ENCODE measurements at places on chromosomes 2 and 18.

DNA sequence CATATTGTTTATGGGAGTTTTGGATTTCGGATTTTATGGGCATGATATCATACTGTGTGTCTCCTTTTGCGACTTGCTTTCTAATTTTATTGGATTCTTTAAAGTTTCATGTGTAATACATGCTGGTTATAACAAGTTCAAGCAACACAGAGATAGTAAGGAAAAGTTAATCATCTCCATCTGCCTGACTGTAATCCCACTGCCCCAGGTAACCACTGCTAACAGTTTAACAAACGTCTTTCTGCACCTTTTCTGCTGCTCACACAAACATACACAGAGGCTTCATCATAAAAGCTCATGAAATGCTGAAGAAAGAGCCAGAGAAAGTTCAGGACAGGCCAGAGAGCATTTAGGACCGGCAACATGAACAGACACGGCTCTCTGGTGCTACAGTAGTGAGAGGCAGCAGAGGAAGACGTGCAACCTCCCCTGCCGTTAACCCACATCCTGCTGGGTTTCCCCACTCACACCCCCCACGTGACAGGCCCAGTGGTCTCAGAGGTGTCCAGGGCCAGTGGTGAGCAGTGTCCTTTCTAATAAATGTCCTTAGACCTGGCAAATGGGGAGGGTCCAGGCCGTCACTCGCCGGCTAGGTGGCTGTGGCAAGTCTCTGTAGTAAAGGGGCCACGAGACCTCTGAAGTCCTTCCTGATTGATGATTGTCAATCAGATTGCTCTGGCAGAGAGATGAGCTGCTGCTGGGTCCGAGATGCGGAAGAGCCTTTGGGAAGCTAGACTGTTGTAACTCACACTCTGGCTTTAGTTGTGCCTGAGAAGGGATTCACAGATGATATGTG is 43.0 kb upstream of the SLC1A4 start:
- no peak for DNase-seq

GRCh38 chr2:197217541-197217940 is 93.0 kb downstream of the ANKRD44 start:
- no peak for DNase-seq

GRCh38 chr2:201466050-201466675 is 14.6 kb downstream of the STRADB start:
- no peak for DNase-seq

GRCh38 chr2:106147665-106148064 is 46.4 kb downstream of the UXS1 start:
- DNase-seq = no peak

GRCh38 chr2:78132391-78133370 is 610.5 kb upstream of the LRRTM4 start:
- no peak for DNase-seq

- no peak for DNase-seq
Observed at GRCh38 chr2:8544786-8545694, 136.8 kb upstream of the ID2 start.

DNA sequence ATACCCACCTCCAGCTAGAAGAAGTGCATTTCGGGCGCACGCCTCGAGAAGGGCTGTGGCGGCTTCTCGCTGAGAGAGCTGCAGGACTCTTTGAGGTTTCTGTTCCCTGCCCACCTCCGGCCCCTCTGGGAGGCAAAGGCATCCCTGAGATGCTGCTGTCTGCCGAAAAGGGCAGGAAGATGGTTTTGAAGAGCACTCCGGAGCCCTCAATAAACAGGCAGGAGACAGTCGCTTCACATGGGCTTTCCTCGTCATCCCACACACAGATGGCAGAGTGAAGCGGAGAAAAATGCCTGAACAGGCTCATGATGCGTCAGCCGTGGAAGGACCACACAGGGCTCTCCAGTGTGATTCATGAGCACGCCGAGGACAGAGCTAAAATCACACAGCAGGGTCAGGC is 25.4 kb upstream of the GLI2 start:
- DNase-seq = no peak

- no peak for DNase-seq
Observed at GRCh38 chr18:74477771-74478170, 18.4 kb upstream of the CNDP2 start.

DNA sequence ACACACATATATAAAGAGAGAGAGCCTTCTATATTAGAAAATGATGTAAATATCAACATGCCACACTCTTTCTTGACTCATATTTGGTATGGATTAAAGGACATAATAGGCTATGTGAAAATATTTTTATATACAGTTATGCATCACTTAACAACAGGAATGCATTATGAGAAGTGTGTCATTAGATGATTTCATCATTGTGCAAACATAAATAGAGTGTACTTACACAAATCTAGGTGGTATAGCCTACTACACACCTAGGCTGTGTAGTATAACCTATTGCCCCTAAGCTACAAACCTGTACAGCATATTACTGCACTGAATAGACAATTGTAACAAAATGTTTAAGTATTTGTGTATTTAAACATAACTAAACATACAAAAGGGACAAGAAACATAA is 354.8 kb upstream of the CNTNAP5 start:
- no peak for DNase-seq

DNA sequence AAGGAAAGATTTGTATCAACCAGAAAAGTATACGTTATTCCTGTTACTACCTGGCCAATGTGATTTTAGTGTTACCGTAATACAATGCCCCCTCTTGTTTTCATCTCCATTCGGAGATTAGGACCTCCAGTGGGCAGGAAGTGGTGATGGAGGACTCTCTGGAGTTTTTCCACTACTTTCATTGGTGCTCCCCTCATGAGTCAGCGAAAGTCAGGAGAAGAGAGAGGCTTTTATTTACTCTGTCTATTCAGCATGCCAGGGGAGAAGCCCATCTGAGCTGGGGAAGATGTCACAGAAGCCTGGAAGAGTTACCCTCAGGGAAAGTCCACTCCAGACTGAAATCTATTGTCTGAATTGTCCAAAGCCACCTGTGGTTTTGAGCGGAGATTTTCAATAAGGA is 88.2 kb upstream of the THUMPD2 start:
- no peak for DNase-seq

- no peak for DNase-seq
Observed at GRCh38 chr2:71130905-71131244, 441 bp downstream of the MPHOSPH10 start.

GRCh38 chr2:230901006-230901405 is 24.0 kb downstream of the GPR55 start:
- no peak for DNase-seq

DNA sequence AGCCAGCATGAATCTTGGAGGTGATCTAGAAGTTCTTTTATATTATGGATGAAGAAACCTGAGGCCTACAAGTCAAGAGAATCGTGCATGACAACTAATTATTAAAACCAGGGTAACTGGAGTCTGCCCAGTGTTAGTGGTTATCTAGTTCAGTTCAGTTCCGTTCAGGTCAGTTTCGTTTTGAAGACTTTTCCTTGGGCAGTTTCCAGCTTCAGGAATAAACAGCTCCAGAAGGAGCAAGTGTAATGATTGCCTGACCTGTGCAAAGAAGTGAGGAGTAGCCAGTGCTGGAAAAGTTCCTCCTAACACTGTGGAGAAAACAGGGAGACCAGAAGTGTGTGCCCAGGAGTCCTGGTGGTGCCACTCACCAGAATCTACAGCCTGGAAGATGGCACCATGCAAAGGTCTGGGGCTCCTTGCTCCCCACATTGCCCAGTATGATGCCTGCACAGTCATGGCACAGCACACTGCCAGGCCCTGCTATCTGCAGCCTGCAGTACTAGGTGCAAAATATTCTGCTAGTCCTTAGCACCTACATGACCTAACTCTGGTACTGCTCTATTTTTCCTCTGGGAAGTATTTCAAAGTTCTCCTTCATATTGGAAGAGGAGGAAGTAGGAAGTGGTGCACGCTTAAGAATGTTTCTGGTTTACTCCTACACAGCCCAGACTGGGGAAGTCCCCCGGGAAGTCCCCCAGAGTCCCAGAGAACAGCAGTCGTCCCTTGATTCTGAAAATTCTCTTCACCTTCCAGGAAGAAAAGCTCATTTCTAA is 65.8 kb downstream of the SUMO1 start:
- no peak for DNase-seq

GRCh38 chr18:36867056-36867455 is 38.1 kb downstream of the KIAA1328 start:
- DNase-seq = no peak

DNA sequence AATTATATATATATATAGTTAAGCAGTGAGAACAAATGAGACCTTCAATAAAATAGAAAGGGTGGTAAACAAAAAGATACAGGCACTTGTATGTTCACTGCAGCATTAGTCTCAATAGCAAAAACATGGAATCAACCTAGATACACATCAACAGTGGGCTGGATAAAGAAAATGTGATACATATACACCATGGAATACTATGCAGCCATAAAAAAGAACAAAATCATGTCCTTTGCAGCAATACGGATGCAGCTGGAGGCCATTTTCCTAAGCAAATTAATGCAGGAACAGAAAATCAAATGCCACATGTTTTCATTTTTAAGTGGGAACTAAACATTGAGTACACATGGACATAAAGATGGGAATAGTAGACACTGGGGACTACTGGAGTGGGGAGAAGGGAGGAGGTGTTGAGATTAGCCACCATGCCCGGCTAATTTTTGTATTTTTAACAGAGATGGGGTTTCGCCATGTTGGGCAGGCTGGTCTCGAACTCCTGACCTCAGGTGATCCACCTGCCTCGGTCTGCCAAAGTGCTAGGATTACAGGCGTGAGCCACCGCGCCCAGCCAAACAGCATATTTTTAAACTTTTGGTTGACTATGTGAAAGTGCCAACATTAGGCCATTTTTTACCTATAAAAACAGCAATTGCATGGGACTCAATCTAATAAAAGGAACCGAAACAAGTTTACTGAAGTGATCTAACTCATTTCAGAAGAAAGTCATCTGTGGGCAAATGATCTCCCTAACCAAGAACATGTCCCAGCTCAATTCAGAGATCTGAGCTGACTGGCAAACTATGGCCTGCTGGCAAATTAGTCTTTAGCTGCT is 23.7 kb downstream of the ICA1L start:
- DNase-seq = no peak

GRCh38 chr18:23380001-23380550 is 73.0 kb upstream of the RIOK3 start:
- no peak for DNase-seq

GRCh38 chr2:180133736-180134135 is 126.6 kb upstream of the CWC22 start:
- no peak for DNase-seq

DNA sequence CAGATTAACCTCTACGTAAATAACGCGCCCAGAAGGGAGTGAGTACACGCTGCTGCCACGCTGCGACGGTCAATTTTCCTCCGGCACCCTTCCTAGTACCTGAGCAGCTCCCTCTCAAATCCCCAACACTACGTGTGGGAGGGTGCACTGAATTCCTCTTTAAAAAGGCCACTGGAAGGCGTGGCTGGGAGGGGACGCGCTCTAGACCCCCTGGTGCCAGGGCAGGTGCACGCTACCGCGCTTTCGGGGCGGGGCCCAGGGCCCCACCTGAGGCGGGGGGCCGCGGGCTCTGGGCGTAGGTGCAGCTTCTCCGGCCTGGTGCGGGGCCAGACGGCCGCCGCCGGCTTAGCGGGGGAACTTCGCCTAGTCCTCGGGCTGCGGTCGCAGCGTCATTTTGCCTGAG is 668 bp upstream of the ANKRD12 start:
- DNase-seq = peak; percentile 51

DNA sequence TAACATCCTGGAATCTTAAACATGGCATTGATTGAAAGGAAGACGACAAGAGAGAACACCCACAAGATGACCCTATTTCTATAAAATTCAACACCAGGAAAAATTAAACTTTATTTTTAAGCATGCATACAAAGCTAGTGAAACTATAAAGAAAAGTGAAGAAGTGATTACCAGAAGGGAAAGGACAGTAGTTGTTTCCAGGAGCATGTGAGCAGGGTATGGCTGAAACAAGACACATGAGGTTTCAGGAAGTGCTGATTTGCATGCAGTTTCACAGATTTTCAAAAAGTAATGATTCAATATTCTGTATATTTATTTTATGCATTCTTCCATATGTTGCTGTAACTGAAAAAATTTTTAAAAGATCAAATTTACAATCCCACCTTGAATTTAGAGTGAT is 24.6 kb upstream of the DAW1 start:
- no peak for DNase-seq

GRCh38 chr2:21924640-21925285 is 801.0 kb downstream of the TDRD15 start:
- no peak for DNase-seq

GRCh38 chr2:180222644-180223043 is 215.5 kb upstream of the CWC22 start:
- DNase-seq = no peak

DNA sequence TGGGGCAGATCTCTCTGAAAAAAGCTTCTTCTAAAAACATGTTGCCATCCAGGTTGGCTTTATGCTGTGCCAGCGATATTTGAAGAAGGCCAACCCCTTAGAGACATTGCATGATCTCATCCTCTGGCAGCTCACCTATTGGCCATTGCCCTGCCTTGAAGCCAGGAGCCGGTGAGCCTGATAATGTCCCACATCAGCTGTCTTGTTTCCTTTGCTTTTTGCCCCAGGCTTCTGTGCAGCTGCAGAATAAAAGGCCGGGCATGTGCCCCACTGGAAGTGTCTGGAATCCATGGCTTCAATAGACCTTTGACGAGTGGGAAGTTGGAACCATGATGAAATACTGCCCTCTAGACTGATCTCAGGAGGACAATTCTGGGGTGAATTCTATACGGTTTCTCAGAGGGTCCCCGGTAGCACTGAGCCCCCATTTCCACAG is 523.5 kb upstream of the ZEB2 start:
- DNase-seq = no peak

DNA sequence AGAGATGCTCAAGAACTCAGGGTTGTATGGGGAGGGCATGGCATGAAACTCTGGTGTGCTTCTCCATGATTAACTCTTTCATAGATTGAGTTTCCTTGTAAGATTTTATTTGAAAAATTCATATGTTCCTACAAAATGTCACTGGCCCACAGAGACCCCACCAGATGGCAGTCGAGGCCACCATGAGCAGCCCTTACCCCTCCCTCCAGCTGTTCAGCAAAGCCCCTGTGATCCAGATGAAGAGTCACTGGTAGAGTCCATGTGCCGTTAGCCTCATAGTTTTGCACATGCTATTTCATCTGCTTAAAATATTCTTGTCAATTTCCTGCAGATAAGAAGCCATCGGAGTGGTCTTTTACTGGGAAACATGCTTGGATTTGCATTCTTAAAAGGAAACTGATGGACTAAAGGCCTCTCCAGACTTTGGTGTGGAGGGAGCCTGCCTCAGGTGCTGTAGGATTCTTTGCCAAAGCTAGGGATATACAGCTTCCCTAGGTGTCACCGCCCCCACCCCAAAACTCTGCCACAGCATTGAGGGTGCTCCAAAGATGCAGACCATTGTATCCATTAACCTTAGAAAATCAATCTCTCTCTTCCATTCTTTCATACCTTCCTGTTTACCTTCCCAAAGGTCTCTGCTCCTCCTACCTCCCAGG is 18.8 kb downstream of the ZNF385B start:
- DNase-seq = no peak

- no peak for DNase-seq
Observed at GRCh38 chr2:106988361-106988760, 102.4 kb upstream of the ST6GAL2 start.

GRCh38 chr2:25960920-25961319 is 21.4 kb downstream of the KIF3C start:
- DNase-seq = no peak
